Renal pelvis (tissue), 12 donors: ENCODE measurements at places on chromosomes 2 and 18.
A peak's percentile ranks its signal among the peaks of the same experiment; 100 is the strongest.

GRCh38 chr2:9318461-9319337, 104.6 kb downstream of the ITGB1BP1 start:
- DNase-seq = no peak

GRCh38 chr2:206790311-206790935, 25.0 kb downstream of the FASTKD2 start:
- DNase-seq = no peak

DNA sequence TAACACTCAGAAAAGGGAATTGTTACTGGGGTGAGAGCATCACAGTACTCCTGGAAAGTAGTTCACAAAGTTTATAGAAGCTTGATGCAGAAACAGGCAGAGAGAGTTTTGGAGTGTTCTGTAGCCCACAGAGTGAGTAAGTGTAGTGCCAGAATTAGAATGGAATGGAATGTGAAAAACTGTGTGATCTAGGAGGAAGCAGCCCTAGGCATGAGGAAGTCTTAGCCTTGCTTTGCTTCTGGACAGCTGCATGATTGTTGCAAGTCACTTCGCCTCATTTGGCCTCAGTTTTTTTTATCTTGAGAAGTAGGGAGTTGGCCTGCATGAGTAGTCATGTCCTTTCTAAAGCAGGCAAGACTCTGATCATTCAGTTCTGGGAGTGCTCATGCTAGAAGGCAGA, 10.9 kb downstream of the SERPINB12 start:
- DNase-seq = no peak

DNA sequence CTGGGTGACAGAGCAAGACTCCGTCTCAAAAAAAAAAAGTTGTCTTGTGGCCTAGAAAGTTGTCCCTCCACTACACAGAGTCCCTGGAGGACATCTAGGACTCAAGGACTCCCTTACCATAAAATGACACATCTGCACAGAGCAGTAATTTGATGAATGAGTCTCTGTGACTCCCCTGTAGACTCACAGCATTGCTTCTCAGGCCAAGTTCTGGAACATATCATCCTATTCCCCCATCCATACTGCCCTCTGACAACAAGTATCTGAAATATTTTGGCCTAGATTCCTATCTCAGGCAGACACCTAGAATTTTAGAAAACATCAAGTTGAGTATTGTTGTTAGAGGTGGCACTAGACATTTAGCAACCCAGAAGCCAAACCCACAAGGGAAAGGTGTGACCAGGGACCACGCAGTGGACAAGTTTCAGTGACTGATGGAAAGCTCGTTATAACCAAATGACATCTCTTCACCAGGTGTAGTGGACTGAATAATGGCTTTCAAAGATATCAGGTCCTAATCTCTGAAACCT, 97.9 kb upstream of the ATP8B1 start:
- no peak for DNase-seq

DNA sequence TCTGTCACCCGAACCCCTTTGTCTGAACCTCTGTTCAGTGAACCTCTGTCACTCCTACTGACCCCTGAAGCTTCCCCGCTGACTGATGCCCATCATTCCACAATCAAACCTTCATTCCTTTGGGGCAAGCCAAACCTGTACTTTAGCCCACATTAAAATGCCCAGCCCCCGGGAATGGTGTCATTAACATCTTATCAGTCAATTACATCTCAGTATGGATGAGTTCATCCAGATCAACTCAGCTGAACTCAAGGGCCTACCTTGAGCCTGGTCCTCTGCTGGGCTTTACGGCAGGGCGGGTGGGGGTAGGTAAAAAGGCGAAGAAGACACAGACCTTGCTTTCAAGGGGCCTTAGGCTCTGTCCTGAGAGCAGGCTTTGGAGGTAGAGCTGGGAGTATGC, 154.4 kb upstream of the SMAD2 start:
- DNase-seq = no peak

DNA sequence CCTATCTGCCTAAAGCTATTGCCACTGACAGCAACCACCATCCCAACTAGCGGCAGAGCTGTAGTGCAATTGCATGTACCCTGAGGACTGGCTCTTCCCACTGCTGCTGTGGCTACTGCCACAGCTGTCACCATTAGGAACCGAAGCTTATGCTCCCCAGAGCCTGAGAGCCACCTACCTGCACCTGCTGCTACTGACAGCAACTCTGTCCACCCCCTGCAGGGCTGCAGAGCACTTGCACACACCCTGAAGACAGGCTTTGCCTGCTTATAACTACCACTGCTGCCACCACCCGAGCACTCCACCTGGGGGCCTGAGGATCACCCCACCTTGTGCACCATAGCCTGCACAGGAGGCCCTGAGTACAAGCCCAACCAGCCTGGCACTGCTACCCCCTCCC, 217.6 kb upstream of the FOSL2 start:
- no peak for DNase-seq

DNA sequence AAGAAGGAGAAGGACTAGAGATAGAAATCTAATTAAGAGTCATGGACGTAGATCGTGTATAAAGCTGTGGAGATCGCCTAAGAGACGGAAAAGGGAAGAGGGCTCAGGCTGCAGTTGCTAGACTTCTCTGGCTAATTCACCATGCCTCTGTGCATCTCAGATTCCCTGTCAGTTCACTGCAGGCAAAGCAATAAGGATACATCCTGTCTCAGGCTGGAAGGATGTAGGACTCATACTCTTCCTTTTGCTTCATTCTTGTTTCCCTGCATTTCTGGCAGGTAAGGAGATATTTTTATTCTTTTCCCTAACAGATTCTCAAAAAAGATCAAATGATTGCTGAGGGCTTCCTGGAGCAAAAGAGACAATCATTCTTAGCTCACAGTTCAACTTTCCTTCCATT, 112.5 kb downstream of the AP1S3 start:
- DNase-seq = no peak

- no peak for DNase-seq
Observed at GRCh38 chr18:45731716-45732115, 7.7 kb downstream of the SLC14A1 start.

DNA sequence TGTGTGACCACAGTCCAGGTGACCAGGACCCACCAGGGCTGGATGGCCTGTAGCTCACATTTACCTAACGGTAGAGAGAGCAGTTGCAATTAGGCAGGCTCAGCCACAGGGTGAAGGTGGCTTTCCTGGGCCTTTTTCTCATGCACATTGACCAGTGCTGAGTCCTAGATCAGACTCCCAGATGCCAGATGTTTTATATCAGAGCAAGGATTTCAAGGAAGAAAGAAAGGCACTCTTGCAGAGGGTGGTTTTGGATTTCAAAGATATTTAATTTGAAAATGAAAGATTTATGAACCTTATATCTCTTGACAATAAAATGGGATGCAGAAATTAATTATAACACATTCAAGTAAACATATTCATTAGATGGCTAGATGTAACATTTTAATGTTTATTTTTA, 694.2 kb upstream of the GYPC start:
- DNase-seq = peak; percentile 60

- no peak for DNase-seq
Observed at GRCh38 chr18:22521026-22521707, 103.5 kb upstream of the CTAGE1 start.

DNA sequence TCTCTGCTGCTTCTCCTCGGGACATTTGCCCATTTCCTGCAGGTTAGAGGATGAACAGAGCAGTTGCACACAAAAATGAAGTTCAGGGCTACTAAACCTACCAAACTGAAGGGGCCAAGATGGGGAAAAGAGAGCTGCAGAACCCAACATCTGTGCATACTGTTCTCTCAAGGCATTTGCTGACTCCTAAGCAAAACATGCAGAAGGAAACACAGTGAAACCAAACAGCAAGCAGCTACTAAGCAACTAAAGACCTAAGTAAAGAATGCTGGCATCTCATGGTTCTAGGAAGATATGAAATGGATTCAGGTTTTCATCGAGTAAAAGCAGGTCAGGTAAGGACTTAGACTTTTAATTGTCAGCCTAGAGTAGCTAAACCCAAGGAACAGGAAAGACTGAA, 111.9 kb upstream of the SYT4 start:
- DNase-seq = no peak

DNA sequence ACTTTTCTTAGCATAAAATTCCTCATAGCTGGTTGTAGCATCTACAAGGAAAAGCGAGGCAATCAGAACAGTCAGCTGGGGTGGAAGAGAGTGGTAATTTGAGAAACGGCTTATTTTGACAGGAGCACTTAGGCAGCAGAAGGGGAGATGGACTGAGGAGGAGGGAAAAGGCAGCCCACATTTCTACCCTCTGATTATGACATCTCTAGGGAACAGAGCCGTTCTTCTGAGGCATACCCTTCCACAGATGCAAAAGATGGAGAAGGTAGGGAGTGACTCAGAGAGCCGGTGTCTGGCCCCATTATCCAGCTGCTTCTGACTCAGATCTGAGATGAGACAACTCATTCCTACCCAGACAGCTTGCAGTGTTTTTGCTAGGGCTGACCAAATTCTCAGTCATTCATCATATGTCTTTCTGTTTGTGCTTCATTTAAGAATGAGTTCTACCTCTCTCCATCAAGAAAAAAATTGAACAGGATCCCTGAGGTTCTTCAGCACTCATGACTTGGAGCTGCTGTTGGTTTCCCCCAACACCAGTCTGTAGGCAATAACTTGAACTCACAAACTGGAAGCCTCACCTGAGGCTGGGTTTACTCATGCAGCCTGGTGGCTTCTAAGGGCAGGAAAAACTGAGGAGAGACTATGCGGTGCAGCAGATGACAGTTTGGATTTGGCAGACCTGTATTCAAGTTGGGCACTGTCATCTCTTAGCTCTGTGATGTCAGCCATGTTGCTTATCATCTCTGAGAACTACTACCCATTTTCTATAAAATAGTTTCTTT, 15.9 kb upstream of the SEC11C start:
- no peak for DNase-seq

GRCh38 chr2:211741966-211742365, 796.6 kb downstream of the ERBB4 start:
- no peak for DNase-seq

GRCh38 chr2:206527153-206527552, 83.8 kb downstream of the ADAM23 start:
- no peak for DNase-seq

- no peak for DNase-seq
Observed at GRCh38 chr2:129178356-129178755, 801.1 kb upstream of the RAB6C start.

DNA sequence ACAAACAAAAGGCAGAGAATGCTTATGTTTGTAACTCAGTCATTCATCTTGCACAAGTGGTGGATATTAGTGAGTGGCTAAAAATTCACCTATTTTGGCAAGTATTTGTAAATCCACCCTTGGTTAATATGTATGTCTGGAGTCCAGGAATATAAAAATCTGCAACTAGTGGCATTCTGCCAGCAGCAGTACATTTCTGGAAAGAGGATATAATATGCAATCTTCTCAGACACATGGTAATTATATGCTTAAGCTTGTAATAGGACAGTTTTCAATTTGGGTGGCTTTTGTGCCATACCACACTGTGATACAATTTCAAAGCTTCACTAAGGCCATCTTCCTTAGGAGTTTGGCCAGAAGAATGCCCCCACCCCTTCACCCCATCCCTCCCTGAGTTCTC, 693.3 kb downstream of the MBD2 start:
- DNase-seq = no peak

- no peak for DNase-seq
Observed at GRCh38 chr2:123578016-123578415, 447.1 kb upstream of the CNTNAP5 start.

- no peak for DNase-seq
Observed at GRCh38 chr2:127574656-127575055, 39.2 kb downstream of the MYO7B start.

GRCh38 chr18:63106727-63107126, 212.8 kb downstream of the BCL2 start:
- DNase-seq = no peak

DNA sequence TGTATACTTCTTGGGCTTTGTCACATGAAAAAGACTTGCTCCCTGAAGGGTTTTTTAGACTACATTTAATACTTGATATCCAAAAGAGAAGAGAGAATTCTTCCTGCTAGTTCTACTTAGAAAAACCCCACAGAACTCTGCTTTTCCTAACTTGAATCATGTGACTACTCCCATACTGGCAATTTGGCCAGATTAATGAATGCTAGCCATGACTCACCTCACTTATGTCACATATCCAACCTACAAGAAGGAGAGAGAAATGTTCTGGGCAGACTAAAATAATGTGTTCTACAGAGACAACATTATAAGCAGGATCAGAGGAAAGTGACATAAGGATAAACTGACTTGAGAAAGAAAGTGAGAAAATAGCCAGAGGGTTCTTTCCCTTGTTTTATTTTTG, 249.3 kb upstream of the GULP1 start:
- DNase-seq = no peak

GRCh38 chr2:71896385-71897136, 251.1 kb downstream of the CYP26B1 start:
- no peak for DNase-seq

GRCh38 chr18:46711444-46711863, 45.4 kb downstream of the ST8SIA5 start:
- DNase-seq = peak; percentile 27

DNA sequence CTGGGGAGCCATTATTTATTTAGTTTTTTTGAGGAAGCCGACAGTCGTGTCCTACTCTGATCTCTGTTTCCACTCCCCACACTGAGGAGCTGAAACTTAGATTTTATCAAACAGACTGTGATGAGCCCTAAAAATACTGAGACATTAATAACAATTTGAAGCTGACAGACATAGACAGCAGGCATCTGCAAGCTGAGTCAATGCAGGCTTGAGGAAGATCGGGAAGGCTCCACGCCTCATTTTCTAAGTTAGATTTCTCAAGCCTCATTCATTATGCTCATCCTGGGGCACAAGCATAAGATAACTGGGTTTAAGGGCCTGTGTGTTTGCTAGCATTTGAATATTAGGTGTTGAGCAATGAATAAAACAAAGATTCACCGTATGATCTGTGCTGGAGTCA, 26.3 kb downstream of the EFR3B start:
- DNase-seq = no peak

DNA sequence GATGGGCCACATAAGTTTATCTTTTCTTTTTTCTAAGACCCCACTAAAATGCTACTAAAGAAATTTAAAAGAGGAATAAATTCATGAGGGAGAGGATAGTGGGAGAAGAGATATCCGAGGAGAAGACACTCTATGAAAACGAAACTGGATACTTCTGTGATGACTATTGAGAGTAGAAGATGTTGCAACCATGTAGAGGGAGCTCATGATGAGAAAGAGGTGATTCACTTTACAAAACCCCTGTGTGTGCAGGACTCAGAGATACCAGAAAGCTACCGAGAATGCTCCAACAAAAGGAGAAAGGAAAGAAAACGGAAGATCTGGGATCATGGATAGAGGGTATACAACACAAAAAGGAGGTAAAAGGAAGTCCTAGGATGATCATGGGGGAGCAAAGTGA, 34.9 kb downstream of the SLC38A11 start:
- DNase-seq = no peak

DNA sequence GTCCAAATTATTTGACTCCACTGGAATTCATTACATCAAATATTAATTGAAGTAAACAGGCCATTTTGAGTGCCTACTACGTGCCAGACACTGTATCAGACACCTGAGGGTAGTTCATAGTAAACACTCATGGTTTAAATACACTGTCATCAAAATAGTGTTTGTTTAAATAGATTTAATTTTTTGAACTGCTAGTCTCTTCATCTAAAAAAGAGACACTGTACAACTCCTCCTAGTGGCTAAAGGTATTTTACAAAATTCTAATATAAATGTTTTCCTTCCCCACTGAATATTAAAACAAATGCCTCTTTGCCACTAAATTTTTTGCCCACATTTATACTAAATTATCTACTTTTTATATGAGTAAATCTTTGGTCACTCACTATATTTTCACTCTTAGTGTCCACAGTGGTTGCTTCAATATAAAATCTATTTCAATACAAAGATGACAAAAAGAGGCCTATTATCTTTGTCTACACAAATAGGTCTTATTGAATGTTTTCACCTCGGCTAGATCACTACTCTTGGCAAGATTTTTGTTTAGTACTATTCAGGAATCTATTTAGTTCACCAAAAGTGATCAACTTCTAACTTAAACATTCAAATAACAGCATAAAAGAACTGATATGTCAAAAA, 122.1 kb downstream of the TMEM247 start:
- DNase-seq = no peak
